ENCODE measurements at places on chromosomes 16 and 17. TPM values are rescaled to one million over a fixed set of nuclear protein-coding genes. Genes with fewer than 3 reads are reported as not detected.

Gene DLG4
- 25.2 TPM for polyA plus RNA-seq

Gene CRYBA1
- not detected for polyA plus RNA-seq

Gene CHST6
- polyA plus RNA-seq: 0.72 TPM

Gene EVPLL
- 0.37 TPM for polyA plus RNA-seq

Gene CMTM2
- 0.28 TPM for polyA plus RNA-seq

Gene MT1G
- polyA plus RNA-seq: 74.0 TPM

Gene CCL4L2
- 2.4 TPM for polyA plus RNA-seq

Gene SNX11
- polyA plus RNA-seq: 17.1 TPM

Gene KRT15
- polyA plus RNA-seq: 0.89 TPM

- no peak for DNase-seq
Observed at GRCh38 chr17:39001703-39002637, 34.8 kb upstream of the FBXO47 start.

GRCh38 chr17:74296548-74296936 lies 22.5 kb downstream of the DNAI2 start:
- DNase-seq: no peak

GRCh38 chr16:84266451-84266850 lies 26.6 kb upstream of the KCNG4 start:
- DNase-seq: no peak

DNA sequence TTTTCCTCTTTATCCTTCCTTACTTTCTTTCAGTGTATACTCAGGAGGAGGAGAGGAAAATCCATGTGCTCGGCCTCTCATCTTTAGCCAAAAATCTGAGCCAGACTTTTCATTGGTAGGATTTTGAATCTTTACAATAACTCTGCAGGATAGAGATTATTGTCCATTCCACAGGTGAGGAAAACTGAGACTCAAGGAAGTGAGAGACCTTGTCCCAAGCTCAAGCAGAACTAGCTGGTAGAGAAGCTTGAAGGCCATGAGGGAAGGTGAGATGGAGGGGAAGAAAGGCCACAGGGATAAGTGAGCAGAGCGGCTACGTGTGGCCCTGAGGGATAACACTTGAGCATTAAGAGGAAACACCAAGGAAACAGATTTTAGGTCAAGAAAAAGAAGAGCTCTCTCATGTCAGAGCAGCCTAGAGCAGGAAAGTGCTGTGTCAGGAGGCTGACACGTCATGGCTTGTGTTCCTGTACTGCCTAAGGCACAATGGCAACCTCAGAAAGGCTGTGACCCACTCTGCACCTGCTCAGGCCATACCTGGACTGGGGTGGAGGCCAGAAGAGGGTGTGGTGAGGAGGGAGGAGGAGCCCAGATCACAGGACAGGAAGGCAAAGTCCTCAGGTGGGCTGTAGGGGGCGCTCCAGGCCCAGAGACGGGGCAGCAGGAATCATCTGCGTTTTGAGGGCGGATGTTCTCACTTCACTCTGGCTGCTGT lies 11.9 kb downstream of the MT4 start:
- DNase-seq: no peak

DNA sequence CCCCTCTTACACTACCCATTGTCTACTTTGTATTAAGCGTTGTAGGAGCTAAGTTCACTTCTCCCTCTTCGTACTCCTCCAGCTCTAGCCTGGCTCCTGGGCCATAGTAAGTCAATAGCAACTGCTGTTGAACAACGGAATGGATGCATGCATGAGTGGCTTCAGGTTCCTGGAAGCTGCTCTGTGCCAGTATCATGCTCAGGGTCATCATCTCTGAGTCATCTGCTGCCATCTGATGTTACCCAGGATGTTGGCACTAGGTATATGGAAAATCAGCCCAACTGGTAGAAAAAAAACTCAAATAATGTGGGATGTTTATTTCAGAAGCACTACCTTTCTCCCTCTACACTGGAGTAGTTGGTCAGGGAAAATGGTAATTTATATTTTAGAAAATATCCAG lies 536.8 kb downstream of the NPIPA7 start:
- DNase-seq: no peak

DNA sequence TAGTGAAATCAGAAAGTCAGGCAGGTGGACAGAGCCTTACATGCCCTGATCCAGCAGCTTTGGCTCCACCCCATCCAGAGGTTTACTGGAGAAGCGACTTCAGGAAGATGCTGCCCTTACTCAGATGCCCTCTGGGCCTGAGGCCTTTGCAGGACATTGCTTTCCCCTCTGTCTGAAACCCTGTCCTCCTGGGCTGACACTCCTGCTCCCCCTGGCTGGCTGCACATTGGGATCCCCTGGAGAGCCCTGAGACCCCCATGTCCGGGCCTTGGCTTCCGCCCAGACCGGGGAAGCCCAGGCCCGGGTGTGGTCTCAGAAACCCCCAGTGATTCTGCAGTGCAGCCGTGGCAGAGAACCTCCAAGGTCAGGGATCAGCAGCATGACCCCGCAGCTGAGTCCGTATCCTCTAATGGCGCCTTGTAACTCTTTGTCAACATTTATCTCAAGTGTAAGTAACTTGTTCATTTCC lies 36.6 kb downstream of the BCO1 start:
- no peak for DNase-seq

DNA sequence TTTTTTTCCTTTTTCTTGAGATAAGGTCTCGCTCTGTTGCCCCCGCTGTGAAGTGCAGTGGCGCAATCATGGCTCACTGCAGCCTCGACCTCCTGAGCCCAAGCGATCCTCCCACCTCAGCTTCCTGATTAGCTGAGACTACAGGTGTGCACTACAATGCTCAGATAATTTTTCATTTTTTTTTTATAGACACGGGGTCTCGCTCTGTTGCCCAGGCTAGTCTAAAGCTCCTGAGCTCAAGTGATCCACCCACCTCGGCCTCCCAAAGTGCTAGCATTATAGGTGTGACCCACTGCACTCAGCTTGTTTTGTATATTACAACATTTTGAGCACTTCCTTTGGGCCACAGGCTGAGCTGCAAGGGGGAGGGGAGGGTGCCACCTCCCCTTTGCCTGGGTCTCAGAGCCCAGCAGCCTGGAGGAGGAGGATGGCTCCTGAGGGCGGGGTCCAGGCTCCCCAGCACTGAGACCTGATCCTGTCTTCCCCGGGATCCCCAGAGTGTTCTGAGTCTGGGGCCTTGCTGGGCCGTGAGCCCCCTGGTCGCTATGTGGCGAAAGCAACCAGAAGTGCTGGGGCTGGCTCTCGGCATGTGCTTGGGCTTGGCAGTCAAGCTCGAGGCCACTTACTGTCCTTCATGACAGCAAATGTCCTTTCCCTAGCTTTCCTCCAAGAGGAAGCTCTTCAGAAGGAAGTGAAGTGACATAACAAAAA lies 8.1 kb downstream of the DEF8 start:
- no peak for DNase-seq

DNA sequence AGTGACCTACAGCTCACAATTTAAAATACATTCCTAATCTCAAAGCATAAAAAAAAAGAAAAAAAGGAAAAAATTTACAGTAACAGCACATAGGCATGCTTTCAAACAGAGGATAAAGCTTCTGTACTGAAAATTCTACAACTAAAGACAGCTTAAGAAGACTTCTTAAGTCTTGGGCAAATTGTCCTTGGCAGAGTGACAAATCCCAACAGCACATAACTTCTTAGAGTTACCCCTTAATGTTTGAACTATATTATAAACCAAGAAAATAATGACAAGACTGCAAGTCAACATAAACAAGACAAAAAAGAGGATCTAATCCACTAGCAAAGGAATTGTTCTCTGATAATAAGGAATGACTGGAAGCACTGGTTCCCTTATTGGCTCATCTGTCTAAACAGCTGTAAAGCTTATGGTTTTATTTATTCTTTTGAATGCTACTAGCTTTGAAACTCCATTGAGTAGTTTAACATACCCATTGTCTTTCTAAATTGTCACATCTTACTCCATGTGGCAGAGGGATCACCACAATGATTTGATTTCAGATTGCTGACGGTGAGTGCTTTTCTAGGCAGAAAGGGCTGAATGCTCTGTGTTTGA lies 1576.8 kb upstream of the GOT2 start:
- no peak for DNase-seq

DNA sequence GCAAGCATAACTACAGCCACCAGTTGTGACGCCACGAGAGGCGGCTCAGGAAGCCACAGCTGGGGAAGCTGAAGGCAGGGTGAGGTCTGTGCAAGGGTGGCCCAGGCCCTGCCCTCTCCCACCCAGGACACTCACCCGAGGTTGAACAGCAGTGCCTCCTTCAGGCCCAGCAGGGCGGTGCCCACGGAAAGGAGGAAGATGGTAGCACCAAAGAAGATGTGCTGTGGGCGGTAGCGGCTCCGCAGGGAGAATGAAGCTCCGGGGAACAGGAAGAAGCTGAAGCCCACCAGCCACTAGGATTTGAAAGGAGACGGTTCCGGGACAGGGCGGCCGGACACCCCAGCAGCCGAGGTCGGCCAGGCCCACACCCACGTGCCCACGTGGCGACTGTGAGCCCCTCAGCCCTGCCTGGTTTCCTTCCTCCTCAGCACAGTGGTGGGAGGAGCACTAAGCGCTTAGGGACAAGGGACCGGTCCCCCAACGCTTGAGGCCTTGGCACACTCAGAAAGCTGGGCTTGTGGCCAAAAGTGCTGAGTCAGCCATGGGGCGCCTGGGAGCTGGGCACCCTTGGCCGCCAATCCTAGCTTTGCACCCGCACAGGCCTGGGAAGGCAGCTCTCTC lies 11.0 kb downstream of the CYB561 start:
- DNase-seq: no peak

DNA sequence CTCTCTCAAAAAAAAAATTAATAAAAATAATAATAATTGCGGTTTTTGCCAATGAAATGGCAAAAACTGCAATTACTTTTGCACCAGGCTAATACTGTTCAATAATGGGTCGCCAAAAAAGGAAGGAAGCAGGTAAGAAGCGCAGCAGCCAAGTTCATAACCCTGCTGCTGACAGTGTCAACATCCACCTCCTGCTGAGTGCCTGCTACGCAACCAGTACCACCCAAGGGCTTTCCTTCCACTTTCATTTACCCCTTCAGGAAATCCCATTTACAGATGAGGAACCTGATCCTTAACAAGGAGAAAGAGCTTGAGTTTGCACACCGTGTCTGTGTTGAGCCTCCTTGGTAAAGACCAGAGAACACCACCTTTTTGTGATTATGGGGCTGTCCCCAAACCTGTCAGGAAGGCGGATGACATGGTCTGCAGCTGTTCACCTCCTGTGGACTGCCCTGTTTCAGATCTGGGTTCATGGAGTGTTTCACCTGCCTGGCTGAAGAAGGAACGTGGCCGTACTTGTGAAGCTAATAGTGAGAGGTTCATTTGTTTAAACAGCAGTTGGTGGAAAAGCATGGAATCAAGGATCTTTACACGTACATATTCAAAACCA lies 378.0 kb downstream of the SLC39A11 start:
- no peak for DNase-seq

GRCh38 chr17:5816491-5817070 lies 232.3 kb upstream of the NLRP1 start:
- no peak for DNase-seq
